ENCODE measurements at places on chromosomes 16 and 17.
A peak's percentile ranks its signal among the peaks of the same experiment; 100 is the strongest.

- no peaks in the 10 kb centered on the region for H3K27me3 ChIP-seq
- H3K27ac ChIP-seq: no peak overlapping the region
- DNase-seq: no peak
- no peaks in the 10 kb centered on the region for H3K36me3 ChIP-seq
- H3K4me3 ChIP-seq: no peak overlapping the region
Measured at GRCh38 chr16:9481747-9482730, 390.6 kb downstream of the HAPSTR1 start.

- DNase-seq: no peak
- H3K4me1 ChIP-seq: peaks cover 12% of the 10 kb centered on the region
- H3K36me3 ChIP-seq: no peaks in the 10 kb centered on the region
- H3K27me3 ChIP-seq: no peaks in the 10 kb centered on the region
- no peak overlapping the region for H3K27ac ChIP-seq
Measured at GRCh38 chr17:63503341-63503705, 19.8 kb upstream of the KCNH6 start.

DNA sequence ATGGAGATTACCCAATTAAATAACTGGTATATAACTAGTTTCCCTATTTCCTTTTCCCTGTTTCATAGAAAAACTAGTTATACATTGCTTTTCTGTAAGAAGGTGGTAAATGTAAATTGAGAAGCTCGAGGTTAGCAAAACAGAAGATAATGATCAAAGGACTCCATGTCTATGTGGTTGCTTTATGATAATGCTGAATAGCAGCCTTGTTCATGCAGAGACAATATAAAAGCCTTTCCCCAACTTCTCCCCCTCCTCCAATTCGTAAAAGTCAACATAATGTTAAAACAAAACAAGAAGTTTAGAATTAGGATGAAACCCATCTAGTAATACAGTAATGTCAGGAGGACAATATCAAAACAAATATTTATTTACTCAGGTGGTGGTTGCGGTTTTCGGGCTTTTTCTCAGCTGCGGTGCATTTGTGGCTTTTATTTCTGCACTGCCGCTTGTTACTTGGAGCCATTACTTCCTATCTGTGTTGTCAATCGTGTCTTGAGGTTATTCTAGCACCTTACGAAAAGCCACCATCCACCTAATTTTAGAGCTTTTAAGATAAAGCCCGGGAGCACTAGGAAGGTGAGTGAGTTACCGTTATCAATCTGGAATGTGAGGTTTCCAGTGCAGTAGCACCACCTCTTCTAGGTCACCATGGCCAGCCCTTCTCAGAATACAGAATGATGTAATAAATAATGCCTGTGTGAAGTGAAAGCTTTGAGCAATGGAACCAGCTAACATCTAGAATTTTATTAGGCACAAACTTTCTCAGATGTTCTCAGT lies 297.5 kb downstream of the CDH13 start:
- no peaks in the 10 kb centered on the region for H3K27me3 ChIP-seq
- no peaks in the 10 kb centered on the region for H3K36me3 ChIP-seq
- no peak overlapping the region for H3K27ac ChIP-seq
- H3K4me1 ChIP-seq: no peaks in the 10 kb centered on the region

- H3K27ac ChIP-seq: peak within 1 kb of the TSS; percentile 21
- H3K4me3 ChIP-seq: no peak within 1 kb of the TSS
- H3K27me3 ChIP-seq: no peaks in the 10 kb centered on the region
- DNase-seq: no peak
Measured at GRCh38 chr17:41518789-41519449, at the start of gene KRT15. Gene KRT15, minus strand, starts transcription at chr17:41518890. Its CDS starts 63 bp downstream, at chr17:41518827.
